ENCODE measurements at places on chromosomes 6 and 20. TPM values are rescaled to one million over a fixed set of nuclear protein-coding genes. Genes with fewer than 3 reads are reported as not detected.

DNA sequence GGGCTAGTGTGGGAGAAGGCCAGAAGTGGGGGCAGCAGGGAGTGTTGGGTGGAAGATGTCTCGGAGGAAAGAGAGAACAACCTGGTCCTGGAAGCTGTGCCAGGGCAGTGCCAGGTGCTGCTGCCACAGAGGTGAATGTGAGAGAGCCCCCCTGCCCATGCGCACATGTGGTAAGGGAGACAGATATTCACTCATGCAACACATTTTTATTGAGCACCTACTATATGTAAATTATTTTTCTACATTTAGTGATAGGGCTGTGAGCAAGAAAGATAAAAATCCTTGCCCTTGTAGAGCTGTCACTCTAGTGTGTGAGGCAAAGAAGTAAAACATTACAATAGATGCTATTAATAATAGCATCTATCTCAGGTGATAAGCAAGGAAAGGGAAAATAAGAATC, 471 bp downstream of the CLPSL1 start:
- no peaks in the 10 kb centered on the region for H3K4me1 ChIP-seq
- H3K4me3 ChIP-seq = no peak overlapping the region
- H3K27me3 ChIP-seq = peaks cover 20% of the 10 kb centered on the region
- no peaks in the 10 kb centered on the region for H3K36me3 ChIP-seq
- no peak for DNase-seq

GRCh38 chr20:62449951-62450691, 22.8 kb upstream of the RBBP8NL start:
- H3K27ac ChIP-seq = no peak overlapping the region
- H3K4me1 ChIP-seq = peaks cover 9% of the 10 kb centered on the region
- H3K4me3 ChIP-seq = no peak overlapping the region

DNA sequence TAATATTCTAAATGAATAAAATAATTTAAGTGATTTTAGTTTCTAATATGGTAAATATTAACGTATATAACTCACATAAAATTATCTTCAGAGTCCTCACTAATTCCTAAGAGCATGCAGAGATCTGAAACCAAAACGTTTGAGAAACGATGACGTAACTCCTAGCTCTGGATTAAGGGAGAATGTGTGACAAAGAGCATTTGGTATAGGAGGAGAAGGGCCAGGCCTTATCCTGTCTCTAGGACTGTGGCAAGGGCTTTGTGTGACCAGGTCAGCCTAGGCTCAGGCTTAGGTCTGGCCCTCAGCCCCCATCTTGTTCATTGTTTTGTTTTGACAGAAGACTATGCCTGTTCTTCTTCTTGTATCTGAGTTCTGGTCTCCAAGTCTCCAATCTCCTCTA, 19.2 kb upstream of the POLR1H start:
- H3K27me3 ChIP-seq = no peaks in the 10 kb centered on the region
- DNase-seq = no peak
- H3K27ac ChIP-seq = no peak overlapping the region
- H3K4me3 ChIP-seq = no peak overlapping the region
- H3K4me1 ChIP-seq = no peaks in the 10 kb centered on the region

DNA sequence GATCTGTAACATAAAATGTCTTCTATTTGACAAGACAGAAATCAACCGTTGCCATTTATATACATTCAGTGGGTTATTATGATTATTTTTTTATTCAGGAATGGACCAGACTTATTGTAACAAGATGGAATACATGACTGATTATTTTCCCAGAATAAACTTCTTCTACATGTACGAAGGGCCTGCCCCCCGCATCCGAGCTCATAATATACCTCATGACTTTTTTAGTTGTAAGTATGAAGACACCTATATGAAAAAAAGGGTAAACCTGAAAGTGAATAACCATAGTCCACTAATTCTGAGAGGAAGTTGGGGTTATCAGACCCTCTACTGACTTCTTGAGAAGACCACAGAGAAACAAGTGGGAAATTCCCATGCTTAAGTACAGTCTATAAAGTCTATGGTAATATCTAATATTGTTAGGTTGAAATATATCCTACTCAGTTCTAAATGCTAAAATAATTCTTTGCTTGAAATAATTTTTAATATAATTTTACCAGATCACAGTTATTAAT, 15.9 kb downstream of the OR2A4 start:
- no peaks in the 10 kb centered on the region for H3K36me3 ChIP-seq
- no peaks in the 10 kb centered on the region for H3K27me3 ChIP-seq
- no peak overlapping the region for H3K27ac ChIP-seq
- no peak overlapping the region for H3K4me3 ChIP-seq

DNA sequence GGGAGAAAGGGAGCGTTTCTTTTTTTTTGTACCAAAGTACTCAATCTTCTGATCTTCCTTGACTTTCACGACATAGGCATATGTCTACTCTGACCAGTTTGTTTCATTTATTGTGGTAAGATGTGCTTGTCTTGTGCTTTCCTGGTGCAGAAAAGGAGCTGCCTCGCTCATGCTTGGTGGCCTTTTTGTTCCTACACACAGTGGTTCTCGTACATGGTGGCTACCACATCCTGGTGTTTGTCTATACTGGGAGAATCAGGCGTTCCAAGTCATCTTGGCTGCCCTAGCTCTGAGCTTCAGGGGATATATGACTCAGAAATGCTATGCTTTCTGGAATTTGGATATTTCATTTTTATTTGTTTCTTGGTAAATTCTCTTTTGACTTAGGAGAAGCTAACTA, 31.8 kb downstream of the MYB start:
- H3K4me1 ChIP-seq = no peaks in the 10 kb centered on the region
- no peaks in the 10 kb centered on the region for H3K36me3 ChIP-seq
- H3K27me3 ChIP-seq = no peaks in the 10 kb centered on the region
- no peak for DNase-seq
- no peak overlapping the region for H3K4me3 ChIP-seq
- no peak overlapping the region for H3K27ac ChIP-seq

GRCh38 chr6:159686703-159687102, 6.3 kb downstream of the SOD2 start:
- H3K4me3 ChIP-seq = no peak overlapping the region
- peaks cover under 1% of the 10 kb centered on the region for H3K4me1 ChIP-seq
- no peak for DNase-seq
- H3K27me3 ChIP-seq = no peaks in the 10 kb centered on the region
- H3K36me3 ChIP-seq = peaks cover 44% of the 10 kb centered on the region

GRCh38 chr20:33945391-33946081, 48.2 kb upstream of the RALY start:
- H3K4me1 ChIP-seq = no peaks in the 10 kb centered on the region
- no peaks in the 10 kb centered on the region for H3K36me3 ChIP-seq
- no peak overlapping the region for H3K27ac ChIP-seq

GRCh38 chr20:52446421-52447224, 255.0 kb upstream of the ZFP64 start:
- no peaks in the 10 kb centered on the region for H3K36me3 ChIP-seq
- no peak overlapping the region for H3K27ac ChIP-seq
- H3K4me3 ChIP-seq = no peak overlapping the region
- no peaks in the 10 kb centered on the region for H3K27me3 ChIP-seq
- H3K4me1 ChIP-seq = no peaks in the 10 kb centered on the region
- no peak for DNase-seq

PRSS35 gene
- total RNA-seq = 102 TPM

CAGE1 gene
- 0.04 TPM for total RNA-seq

All from muscle of leg (tissue), 16 donors.